H7 (cell line): ENCODE measurements at places on chromosomes 1 and 21. TPM values are rescaled to one million over a fixed set of nuclear protein-coding genes. Genes with fewer than 3 reads are reported as not detected.

TENT5C gene
- total RNA-seq: 0.26 and 0.48 TPM in 2 replicates

SPATA21 gene
- 0.07 TPM in 1 of 2 replicates, not detected in the other for total RNA-seq

DNA sequence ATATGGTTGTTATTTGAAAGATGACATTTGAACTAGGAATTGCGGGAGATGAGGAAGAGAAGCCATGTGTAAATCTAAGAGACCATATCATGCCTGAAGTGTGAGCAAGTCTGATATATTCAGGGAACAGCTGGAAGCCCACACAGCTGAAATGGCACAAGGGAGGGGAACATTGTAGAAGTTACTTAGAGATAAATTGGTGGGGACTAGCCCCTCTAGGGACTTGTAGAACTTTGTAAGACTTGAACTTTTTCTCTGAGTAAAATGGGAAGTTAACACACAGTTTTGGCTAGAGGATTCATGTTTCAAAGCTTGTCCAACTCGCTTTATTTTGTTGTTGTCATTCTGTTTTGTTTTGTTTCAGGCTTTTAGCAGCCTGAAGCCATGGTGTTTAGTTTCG is 216.4 kb downstream of the FMN2 start:
- no peak for DNase-seq

GRCh38 chr1:110164725-110165350 is 14.5 kb downstream of the SLC6A17 start:
- peak; percentile 63 for DNase-seq

ACTL8 gene
- 0.97 and 1.4 TPM in 2 replicates for total RNA-seq

OR2L3 gene
- total RNA-seq: not detected in 2 replicates

GRCh38 chr1:75170981-75171380 is 36.8 kb downstream of the LHX8 start:
- no peak for DNase-seq

GRCh38 chr1:244388961-244389360 is 62.7 kb downstream of the ADSS2 start:
- no peak for DNase-seq

DNA sequence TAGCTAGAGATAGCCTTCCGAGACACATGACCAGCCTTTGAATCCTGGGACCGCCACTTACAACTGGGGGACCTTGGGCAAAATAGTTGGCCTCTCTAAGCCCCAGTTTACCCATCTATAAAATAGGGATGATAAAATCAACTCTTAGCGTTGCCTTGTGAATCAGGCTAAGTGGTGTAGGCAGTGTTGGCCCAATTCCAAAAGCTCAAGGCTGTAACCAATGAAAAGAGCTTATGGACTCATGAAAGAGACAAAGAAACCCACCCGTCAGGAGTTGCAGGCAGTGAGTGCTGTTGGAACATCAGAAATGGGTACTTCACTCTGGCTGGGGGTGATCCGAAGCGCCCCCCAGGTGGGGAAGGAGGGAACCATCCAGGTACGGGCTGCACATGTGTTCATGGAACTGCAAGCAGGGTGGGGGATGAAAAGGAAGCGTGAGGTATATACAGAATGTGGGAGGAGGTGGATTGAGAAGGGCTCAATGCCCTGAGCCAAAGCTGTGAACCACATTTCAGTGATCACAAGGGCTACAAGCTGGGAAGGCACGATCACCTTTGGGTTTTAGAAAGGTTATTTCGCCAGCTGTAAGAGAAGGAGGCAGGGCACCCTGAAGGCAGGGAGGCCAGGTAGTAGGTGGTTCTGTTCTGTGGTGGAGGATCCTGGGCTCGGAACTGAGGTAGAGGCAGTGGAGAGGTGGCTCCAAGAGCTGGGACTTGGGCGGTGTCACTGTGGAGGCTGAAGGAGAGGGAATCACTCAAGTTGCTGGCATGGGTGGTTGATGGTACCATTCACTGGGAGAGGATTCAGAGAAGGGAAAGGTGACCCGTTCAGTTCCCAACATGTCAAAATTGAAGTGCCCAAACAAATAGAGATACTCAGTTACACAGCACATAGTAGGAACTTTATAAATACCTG is 11.4 kb upstream of the KIAA1614 start:
- no peak for DNase-seq
